ENCODE measurements at places on chromosomes 6 and 20. TPM values are rescaled to one million over a fixed set of nuclear protein-coding genes. Genes with fewer than 3 reads are reported as not detected.

DNA sequence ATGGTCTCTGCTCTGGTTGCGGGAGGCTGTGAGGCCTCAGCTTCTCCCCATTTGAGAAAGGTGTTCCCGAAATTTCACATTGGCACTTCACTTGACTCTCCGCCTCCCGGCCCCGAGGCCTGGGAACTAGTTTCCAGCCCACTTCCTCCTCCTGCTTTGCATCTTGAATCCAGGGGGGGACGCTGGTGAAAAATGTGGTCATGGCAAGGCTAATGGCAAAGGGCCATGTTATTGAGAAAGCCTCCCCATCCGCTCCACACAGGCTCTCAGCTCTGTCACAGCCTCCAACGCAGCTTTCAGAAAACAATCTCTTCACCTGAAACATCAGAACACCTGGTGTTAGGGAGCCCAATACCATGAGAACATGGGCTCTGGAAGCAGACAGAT lies 5.6 kb downstream of the PLAGL2 start:
- DNase-seq, result no peak
- H3K27ac ChIP-seq, result no peak overlapping the region
- H3K36me3 ChIP-seq, result no peaks in the 10 kb centered on the region
- H3K27me3 ChIP-seq, result no peaks in the 10 kb centered on the region

DNA sequence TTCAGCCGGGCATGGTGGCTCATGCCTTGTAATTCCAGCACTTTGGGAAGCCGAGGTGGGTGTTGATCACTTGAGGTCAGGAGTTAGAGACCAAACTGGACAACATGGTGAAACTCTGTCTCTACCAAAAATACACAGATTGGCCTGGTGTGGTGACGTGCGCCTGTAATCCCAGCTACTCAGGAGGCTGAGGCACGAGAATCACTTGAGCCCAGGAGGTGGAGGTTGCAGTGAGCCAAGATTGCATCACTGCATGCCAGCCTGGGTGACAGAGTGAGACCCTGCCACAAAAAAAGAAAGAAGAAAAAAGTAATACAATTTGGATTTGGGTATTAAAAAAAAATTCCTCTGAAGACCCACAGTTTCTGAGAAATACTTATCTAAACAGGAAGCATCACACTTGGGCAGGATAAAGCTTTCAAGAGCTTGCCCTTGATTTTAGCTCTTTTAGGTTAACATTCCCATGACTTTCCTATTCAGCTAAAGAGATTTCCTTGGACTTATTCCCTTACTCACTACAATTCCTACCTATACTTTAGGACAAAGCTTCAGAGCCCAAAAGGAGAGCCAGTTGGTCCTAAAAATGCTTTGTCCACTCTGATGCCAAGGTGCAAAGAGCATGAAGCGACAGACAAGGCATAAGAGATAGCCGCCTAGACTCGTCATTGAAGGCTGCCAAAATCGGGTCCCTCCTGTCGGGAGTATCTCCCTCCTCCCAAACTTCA lies 1.9 kb downstream of the ELOVL2 start:
- H3K4me1 ChIP-seq, result peaks cover 6% of the 10 kb centered on the region
- no peak overlapping the region for H3K27ac ChIP-seq
- no peak overlapping the region for H3K4me3 ChIP-seq
- no peaks in the 10 kb centered on the region for H3K36me3 ChIP-seq
- H3K27me3 ChIP-seq, result peaks cover 3% of the 10 kb centered on the region
- DNase-seq, result no peak

DNA sequence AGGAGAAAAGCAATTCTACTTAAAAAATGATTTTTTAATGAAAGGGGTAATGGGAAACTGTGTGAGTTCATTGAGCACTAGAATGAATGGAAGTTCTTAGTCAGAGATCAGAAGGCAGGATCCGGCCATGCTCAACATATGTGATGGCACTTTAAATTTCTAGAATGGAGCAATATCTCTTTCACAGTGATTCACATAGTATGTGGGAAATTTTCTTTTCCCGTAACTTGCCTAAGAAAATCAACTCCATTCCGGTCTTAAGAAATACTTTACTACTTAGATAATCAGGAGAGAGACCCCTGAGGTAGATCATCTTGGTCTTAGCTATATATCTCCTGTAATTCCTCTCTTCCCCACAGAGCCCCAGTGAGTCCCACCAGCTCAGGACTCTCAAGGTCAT lies 131.8 kb downstream of the SCML4 start:
- no peak overlapping the region for H3K27ac ChIP-seq
- no peak overlapping the region for H3K4me3 ChIP-seq
- no peaks in the 10 kb centered on the region for H3K27me3 ChIP-seq
- H3K36me3 ChIP-seq, result no peaks in the 10 kb centered on the region

The FABP7 gene
- polyA plus RNA-seq, result not detected

DNA sequence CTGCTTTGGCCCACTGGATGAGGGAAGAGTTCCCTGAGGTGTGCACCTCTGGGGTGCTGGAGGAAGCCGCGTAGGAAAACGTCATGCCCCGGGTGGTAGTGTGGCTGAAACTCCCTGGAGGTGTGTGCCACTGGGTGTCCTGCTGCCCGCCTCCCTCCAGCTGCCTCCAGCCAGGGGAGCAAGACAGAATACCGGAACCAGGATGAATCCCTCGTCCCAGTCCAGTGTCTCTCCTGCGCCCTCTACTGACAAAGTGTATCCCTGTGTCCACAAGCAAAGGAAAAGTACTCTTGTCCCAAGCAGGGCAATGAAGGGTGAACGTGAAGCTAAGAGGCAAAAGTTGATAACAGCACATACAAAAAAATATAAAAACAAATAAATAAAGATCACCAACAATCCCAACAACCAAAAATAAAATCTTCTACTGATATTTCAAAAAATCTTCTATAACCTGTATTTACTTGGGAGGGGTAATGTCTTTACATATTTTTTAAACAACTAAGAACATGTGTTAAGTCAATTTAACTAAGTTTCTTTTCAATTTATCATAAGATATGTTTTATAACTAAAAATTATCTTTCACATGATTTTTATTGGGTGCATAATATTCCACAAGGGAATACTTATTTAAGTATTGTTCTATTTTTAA lies 437.6 kb downstream of the MAFB start:
- H3K36me3 ChIP-seq, result no peaks in the 10 kb centered on the region
- H3K27ac ChIP-seq, result no peak overlapping the region
- H3K27me3 ChIP-seq, result no peaks in the 10 kb centered on the region
- no peaks in the 10 kb centered on the region for H3K4me1 ChIP-seq

The EYS gene
- 0.01 TPM for polyA plus RNA-seq

DNA sequence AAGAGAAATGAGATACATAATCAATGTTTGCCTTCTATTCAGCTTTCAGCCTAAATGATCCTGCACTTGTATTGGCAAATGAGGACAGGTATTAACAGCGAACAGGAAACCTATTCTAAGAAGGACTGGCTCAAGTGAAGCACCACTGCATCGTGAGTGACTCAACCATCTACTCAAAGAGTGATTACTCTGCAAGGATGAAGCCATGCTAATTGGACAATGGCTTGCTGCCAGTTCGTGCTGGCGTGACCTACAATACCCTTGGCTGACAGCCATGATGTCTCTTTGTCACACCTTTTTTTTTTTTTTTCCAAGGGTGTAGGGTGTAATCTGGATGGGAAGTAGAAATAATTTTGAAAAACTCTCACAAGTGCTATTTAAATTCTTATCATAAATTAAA lies 104.9 kb downstream of the GJA10 start:
- H3K27me3 ChIP-seq, result no peaks in the 10 kb centered on the region
- H3K4me3 ChIP-seq, result no peak overlapping the region
- no peaks in the 10 kb centered on the region for H3K36me3 ChIP-seq
- peak; percentile 24 for DNase-seq
- peaks cover 2% of the 10 kb centered on the region for H3K4me1 ChIP-seq

DNA sequence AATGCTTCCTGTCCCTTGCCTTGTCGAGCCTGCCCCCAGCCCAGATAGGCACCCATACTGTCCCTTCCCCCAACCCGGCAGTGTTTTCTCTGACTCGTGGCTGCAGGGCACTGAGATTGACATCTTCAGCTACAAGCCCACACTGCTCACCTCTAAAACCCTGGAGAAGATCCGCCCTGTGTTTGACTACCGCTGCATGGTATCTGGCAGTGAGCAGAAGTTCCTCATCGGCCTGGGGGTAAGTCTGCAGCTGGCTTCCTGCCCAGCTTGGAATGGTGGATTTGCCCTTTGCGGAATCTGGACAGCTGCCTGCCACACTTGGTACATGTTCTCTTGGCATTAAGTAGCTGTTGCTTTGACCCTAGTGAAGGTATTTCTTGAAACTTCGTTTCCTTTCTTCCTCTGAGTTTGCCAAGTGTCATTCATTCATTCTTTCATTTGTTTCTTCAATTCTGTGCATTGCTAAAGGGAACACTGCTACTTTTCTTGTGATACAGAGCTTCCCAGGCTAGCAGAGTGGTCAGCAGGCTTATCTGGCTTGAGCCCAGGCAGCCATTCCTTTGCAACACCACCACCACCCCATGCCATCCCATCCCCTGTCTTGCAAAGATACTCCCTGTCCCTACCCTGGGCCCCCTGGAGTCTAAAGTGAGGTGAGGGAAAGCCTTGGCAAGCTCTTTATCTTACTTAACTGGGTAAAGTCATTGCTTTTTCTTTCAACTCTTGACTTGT lies 26.2 kb downstream of the CCDC167 start:
- DNase-seq, result no peak
- no peak overlapping the region for H3K27ac ChIP-seq
- no peaks in the 10 kb centered on the region for H3K27me3 ChIP-seq
- no peaks in the 10 kb centered on the region for H3K36me3 ChIP-seq

- peaks cover 2% of the 10 kb centered on the region for H3K4me1 ChIP-seq
- peak; percentile 92 for DNase-seq
- H3K36me3 ChIP-seq, result no peaks in the 10 kb centered on the region
- H3K27me3 ChIP-seq, result no peaks in the 10 kb centered on the region
Observed at GRCh38 chr6:37051138-37052026, 45.9 kb downstream of the FGD2 start.

DNA sequence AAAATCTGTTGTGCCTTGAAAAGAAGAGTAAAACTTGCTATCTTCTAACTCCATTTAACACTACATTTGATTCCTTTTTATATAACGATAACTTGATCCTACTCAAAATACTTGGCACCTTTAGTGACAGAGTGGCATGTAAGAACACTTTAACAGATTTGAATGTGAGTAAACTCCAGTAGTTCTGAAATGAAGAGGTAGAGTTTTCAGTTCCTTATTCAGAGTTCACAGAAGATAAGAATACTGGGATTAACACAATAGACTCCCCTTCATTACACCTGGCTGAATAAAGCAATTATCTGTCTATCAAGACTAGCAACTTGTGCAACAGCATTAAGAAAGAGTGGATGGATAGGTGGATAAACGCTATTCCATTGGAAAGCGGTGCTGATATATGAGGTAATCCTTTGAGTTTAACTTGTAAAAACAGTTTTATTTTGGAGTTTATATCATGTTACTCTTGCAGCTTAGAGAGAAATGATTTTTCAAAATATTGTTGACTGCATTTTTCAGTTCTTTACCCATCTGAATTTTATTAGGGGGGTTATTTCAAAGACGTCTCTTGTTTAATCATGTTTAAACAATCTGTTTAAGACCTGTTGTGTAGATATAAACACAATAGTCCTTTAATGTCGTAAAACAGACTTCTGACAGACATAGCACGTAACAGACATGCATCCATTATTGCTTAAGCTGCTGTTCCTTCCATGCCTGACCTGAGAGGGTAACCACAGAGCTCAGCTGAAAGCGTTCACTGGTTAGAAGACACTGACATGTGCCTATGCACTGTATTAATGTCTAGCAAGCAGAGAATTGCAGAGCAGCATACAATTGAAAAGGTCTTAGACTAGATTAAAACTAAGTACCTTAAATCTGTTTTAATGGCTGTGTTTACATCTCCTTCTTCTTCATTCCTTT lies 102.4 kb upstream of the SUPT3H start:
- H3K27ac ChIP-seq, result no peak overlapping the region
- H3K36me3 ChIP-seq, result no peaks in the 10 kb centered on the region
- no peaks in the 10 kb centered on the region for H3K4me1 ChIP-seq
- H3K4me3 ChIP-seq, result no peak overlapping the region

All from ovary (tissue), 10 donors.